ENCODE measurements at places on chromosomes 13 and 19.

- DNase-seq: no peak
Measured at GRCh38 chr13:98778749-98779148, 26.3 kb upstream of the SLC15A1 start.

- no peak for DNase-seq
Measured at GRCh38 chr13:110297011-110297410, 9.9 kb downstream of the COL4A1 start.

GRCh38 chr13:102536695-102537485, 59.9 kb upstream of the TPP2 start:
- DNase-seq: no peak

GRCh38 chr19:1736927-1737326, 16.4 kb upstream of the ONECUT3 start:
- no peak for DNase-seq

DNA sequence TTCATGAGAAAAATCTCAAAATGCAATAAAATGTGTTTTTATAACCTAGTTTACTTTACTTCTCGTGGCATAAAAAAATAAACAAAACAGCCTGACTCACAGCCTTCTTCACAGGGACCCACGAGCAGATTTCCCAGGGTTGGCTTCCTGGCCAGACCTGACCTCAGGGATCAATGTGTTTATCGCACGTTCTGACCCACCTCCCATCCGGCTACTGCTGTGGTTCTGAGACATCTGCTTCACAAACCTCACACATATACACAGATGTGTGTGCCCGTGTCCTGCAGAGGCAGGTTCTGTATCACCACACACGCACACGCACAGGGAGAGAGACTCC, 118.3 kb downstream of the COL4A2 start:
- no peak for DNase-seq

DNA sequence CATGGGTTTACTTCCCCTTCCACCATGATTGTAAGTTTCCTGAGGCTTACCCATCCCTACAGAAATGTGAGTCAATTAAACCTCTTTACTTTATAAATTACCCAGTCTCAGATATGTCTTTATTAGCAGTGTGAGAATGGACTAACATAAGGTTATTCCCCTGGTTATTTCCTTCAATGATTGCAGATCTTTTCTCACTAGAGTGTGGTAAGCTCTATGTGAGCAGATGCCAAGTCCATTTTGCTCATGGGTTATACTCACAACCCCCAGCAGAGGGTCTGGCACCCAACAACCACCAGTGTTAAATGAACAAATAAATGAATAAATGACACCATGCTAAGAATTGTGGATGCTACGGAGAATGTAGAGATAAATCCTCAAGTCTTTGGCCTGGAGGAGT, 472.8 kb downstream of the LIG4 start:
- DNase-seq: no peak

GRCh38 chr13:30799356-30799824, 64.0 kb downstream of the ALOX5AP start:
- no peak for DNase-seq

DNA sequence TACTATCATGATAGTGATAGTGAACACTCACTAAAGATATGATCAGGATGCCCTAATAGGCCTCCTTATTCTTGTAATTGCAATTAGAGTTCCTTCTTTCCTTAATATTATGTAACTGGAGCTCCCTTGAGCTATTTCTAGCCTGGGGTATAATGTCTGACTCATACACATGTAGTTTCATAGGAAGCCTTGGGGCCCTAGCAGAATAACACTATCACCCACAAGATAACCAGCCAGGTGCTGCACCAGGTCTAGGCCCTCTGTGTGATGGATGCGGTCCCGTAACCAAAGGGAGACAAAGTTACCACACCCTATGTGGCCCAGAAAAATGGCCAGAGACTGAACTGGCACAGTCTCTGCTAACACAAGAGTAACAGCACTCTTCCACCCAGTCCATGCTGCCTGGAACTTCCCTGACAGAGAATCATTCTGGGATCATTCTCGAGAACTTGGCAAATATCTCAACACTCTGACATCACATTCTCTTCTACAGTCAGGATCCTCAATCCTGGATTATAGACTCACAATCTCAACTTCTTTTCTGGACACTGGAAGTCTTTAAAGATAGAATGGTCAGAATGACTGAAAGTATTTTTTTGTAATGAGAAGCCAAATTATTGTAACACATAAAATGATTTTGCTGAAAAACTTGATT, 32.6 kb upstream of the IGFL4 start:
- no peak for DNase-seq

- DNase-seq: no peak
Measured at GRCh38 chr19:30276011-30276882, 95.9 kb upstream of the ZNF536 start.

- DNase-seq: no peak
Measured at GRCh38 chr13:85498774-85499173, 300.4 kb downstream of the SLITRK6 start.

GRCh38 chr13:23790577-23791170, 98.5 kb downstream of the MIPEP start:
- DNase-seq: no peak

DNA sequence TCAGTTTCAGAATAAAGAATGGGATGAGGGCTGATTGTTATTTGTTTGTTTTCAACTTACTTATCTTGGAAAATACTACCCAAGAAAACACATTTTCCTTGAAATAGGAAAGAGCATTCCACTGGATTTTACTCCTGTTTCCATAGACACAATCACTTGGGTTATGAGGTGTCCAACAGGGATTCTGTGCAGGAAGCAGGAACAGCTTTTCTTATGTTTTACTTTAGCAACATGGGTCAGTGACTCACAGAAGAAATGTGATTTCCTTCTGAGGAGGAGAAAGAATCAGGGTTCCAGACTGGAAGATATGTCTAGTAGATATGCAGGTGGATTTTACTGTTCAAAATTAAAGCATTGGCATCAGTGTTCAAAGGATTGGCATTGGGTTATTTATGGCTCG, 180.8 kb upstream of the GPC6 start:
- no peak for DNase-seq

DNA sequence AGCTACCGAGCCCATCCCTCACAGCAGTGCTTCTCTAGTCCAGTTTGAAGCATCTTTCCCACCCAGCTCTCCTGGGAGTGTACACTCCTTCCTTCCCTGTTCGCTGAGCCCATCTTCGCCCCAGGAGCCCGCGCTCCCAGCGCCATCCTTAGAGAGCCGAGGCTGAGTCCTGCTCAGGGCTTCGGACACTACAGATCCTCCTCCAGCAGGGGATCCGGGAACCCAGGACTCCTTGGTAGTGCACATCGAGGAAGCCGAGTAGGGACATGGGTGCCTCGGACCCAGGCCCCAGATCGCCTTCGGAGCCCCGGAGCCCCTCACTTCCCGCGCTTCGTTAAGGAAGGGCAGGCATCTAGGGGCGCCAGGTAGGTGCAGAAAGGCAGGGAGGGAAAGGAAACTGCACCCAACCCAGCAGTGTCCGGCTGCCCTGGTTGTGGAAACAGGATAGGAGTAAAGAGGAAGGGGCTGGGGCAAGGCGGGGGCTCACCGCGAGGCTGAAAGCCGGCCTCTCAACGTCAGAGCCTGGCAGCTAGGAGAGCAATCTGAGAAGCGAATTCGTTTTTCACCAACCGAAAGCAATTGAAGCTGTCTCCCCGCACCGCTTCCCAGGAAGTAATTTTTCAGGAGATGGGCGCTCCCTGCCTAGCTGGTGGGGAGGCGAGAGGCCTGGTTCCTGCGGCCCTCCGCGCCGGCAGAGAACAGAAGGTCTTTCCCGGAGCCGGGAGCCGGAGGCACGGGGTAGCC, 1.0 kb downstream of the PDX1 start:
- no peak for DNase-seq

- DNase-seq: no peak
Measured at GRCh38 chr13:80048030-80048429, 292.9 kb downstream of the SPRY2 start.

DNA sequence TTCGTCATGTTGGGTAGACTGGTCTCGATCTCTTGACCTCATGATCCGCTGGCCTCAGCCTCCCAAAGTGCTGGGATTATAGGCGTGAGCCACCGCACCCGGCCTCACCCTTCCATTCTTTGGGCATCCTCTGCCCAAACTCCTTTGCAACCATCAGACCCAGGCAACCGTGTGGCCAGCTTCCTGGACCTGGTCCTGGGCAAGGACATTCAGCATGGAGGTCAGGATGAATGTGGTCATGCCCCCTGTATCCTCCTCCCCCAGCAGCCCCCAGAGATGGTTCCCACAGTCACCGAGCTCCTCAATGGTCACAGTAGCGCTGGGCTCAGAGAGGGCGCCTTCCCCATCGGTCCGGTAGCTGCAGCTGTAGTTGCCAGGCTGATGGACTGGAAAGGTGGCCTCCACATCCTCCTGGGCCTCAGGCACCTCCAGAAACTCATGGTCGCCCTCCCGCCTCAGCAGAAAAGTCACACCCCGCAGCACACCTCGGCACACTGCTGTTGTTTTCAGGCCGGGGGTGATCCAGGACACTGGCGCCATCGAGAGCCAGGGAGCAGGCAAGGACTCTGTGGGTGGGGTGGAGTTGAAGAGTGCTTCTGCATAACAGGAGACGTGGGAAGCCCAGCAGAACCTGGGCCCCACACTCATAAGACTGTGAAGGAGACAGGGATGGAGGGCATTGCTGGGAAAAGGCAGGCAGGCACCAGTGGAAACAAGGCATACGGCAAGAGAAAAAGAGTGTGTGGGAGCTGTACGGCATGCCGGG, 1.1 kb downstream of the A1BG start:
- no peak for DNase-seq

- peak; percentile 54 for DNase-seq
Measured at GRCh38 chr19:18700501-18701249, 17.2 kb downstream of the CRTC1 start.

- no peak for DNase-seq
Measured at GRCh38 chr19:11986754-11987153, 21.9 kb downstream of the ZNF763 start.

- DNase-seq: no peak
Measured at GRCh38 chr19:10730932-10731331, 13.1 kb downstream of the DNM2 start.

GRCh38 chr13:98349731-98350305, 172.7 kb upstream of the RNF113B start:
- no peak for DNase-seq

DNA sequence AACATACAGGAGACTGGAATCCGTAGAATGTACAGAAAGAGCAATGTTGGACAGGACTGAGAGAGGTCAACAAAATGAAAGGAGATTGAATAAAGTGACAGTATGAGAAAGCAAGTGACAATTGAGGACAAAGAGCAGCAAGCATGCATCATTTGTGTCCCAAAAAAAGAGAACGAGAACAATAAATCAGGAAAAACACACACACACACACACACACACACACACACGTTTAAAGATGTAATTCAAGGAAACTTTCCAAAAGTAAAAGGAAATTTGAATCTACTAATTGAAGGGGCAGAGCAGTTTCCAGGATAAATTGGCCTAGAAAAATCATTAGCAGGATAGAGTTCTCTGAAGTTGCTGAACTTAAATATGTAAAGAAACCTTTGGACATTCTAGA, 16.9 kb downstream of the DPY19L3 start:
- DNase-seq: no peak

GRCh38 chr13:21689097-21689496, 18.2 kb downstream of the FGF9 start:
- DNase-seq: no peak

GRCh38 chr13:111912453-111912866, 154.5 kb upstream of the SOX1 start:
- DNase-seq: no peak

DNA sequence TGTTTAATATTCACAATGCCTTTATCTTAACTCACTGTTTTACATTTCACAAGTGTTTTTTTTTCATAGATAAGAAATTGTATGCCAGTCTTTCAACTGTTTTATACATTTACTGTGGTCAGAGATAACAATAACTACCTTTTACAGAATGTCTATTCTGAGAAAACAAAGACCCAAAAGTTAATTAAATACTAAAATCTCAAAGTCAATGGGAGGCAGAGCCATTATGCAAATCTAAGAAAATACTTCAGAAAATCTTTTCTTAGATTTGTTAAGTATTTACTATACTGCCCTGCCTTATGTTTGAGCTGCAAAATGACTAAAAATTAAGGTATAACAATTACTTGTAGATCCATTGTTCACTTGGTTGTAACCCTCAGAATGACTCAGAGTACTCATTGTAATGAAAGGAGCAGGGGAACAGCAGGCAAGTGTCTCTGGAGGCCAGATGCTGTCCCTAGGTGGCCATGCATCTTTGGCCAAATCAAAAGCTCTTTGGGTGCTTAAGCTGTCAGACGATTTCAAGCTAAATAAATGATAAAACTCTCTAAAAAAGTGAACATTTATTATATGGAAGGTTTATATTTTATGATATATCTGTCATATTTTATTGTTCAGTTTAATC, 770.1 kb upstream of the PCDH20 start:
- DNase-seq: no peak

DNA sequence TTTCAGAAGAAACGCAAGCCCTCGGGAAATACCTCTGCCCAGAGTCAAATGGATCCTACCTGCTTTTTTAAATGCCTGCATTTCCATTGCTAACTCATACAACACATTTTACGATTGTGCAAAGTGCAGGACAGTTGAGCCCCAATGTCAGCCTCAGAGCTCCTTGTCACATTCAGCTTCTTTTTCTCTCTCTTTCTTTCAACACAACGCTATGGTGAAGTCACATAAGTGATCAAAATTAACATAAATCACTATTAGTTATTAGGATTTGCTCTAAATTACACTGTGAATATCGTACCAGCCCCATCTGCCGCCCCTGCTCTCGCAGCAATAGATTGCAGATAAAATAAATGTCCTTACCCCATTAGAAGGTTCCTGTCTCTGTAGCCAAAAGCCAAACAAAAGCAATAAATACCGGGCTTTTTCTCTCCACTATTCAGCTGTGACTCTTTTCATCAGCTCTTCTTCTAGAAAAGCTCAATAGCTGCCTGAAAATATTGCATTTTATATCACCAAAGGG, 8.8 kb downstream of the POU4F1 start:
- DNase-seq: no peak

DNA sequence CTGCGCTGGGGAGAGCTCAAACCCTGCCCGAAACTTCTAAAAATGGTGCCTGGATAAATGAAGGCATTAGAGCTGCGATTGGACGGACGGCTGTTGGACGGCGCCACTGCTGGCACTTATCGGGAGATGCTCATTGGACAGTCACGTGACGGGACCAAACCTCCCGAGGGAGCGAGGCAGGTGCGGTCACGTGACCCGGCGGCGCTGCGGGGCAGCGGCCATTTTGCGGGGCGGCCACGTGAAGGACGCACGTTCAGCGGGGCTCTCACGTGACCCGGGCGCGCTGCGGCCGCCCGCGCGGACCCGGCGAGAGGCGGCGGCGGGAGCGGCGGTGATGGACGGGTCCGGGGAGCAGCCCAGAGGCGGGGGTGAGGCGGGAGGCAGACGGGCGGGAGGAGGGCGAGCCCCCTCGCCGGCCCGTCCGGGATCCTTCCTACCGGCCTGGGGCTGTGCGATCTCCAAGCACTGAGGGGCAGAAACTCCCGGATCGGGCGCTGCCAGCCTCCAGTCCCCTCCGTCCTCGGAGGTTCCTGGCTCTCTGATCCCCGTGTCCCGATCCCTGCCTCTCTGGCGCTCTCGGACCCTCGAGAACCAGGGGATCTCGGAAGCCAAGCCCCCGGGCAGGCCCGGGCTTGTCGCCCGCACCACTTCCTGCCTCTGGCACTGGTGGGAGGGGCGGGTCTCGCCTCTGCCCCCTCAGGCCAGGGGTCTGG, at the start of gene BAX:
BAX (plus strand) TSS at position 281 of the 713 bp plus-strand sequence; CDS start at position 335, 54 bp downstream.
- peak; percentile 71 for DNase-seq

- DNase-seq: no peak
Measured at GRCh38 chr19:50819636-50820035, 4.0 kb downstream of the KLK1 start.

All from activated T-helper 1 cell treated with anti-CD3 and anti-CD28 coated beads, Interleukin-2, amount 50 U/mL, for 16 hours (primary cell).